ENCODE measurements at places on chromosomes 2 and 18.

- no peak for ATAC-seq
Measured at GRCh38 chr2:55581435-55581834, 36.0 kb downstream of the PPP4R3B start.

GRCh38 chr2:205781244-205781931 is 99.1 kb downstream of the NRP2 start:
- ATAC-seq = no peak

- no peak for ATAC-seq
Measured at GRCh38 chr2:27857417-27858172, 32.6 kb downstream of the RBKS start.

DNA sequence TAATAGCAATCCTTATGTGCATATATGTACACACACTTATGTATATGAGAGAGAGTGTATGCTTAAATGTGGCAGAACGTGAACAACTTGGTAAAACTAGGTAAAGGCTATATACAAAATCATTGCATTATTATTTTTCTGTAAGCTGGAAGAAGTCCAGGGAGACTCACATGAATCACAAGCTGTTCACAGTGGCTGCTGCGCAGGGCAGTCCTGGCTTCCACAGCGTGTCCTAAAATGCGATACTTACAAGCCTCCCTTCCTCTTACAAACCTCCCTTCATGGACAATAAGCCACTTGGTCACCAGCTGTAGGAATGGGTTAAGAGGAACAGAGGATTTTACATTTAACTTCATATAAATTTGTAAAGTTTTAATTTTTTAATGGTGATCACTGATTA is 114.9 kb upstream of the AGAP1 start:
- ATAC-seq = no peak

DNA sequence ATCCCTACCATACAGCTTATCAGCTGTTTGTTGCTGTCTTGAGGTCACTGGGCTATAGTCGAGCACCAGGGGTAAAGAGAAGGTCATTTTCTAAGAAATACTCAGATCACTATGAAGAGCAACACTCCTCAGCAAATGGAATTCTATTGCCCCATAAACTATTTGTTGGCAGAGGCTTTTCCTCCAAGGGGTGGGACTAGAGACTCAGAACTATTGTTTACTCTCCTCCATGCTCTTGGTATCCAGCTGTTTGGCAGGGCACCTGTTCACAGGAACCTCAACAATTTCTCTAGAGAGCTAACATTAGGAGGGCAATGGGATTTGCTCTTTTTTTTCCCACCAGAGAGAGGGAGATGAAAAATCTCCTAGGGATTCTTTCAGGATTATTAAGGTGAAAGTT is 249.1 kb upstream of the SPRED2 start:
- no peak for ATAC-seq

DNA sequence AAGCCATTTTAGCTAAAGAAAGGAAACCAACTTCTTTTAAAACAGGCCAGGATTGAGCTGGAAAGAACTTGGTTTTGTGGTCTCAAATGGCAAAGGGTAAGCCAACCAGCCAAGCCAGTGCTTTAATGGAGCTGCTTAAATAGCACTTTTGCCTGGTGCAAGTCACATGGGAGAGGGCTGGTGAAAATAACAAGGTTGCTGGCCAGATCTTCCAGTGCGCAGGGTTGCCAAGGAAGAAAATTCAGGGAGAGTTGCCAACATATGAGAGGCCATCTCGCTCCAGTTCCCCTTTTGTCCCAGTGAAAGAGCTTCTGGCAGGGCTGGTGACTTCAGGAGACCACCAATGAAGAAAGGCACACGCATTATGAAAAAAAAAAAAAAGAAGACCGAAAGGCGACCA is 57.3 kb downstream of the IRS1 start:
- no peak for ATAC-seq

DNA sequence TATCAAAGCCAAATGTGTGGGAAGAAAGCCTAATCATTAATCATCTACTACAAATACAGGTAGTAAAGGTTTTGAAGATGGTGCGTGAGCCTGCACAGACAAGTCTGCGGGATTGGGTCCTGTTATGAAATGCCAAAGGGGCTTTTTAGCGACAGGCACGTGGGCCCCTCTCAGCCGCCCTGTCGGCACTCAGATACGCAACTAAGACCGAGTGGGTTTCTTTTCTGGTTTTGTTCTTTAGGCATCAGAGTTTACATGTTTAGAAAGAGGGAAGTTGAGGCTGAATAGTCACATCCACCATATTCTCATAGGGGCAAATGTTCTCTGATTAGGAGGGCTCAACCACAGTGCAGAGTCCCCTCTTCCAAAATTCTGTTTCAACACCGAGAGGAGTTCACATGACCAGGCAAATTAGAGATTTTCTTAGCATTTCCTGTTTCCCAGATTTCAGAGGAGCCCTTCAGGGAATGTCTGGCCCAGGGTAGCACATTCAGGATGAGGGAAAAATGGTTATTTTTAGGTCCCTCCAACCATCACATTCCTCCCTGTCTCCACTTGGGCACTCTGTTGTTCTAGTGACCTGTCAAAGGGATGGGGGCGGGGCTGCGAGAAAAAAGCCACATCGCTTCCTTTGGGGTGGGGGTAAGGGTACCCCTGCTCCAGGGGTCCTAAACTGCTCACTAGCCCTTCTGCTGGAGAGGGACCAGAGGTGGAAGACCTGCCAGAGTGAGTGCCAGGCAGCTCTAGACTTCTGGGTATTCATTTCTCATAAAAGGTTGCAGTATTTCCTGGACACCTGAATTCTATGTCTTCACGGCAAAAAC is 159.2 kb downstream of the BCL2 start:
- ATAC-seq = no peak

DNA sequence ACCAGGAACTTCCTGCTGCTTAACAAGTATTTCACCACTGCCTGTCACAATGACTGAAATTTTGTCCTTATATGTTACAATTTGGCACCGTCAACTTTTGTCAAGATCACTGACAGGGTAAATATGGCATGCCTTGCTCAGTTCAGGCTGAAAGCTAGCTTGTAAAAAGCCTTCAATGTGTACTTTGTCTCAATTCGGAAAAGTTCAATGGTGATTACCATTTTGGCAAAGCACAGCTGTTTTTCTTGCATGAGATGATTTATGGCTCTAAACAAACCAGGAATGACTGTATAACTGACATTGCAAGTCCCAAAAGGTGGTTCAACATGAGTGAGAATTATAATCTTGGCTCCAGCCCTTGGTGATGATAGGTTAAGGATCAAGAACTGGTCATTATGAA is 1255.2 kb downstream of the CNTNAP5 start:
- ATAC-seq = no peak

- ATAC-seq = no peak
Measured at GRCh38 chr2:38154395-38154794, 78.4 kb upstream of the CYP1B1 start.

GRCh38 chr2:43831543-43832294 is 6.9 kb downstream of the ABCG5 start:
- peak; percentile 82 for ATAC-seq

DNA sequence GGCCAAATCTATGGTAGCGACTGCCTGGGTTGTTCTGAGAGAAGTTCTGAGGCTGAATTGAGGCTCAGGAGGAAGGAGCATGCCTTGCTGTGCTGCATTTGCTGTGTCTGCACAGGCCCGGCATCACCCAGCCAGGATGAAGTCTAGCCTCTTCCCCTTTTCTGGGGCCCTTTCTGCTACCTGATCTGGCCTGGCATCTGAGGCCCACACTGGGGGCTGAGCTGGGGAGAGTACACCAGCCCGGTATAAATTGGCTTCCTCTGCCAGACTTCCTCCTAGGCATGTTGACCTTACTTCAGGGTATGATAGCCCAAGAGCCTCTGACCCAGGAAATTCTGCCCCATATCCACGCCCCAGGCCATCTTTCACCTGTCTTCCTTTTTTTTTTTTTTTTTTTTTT is 30.0 kb downstream of the MRPL35 start:
- ATAC-seq = no peak

DNA sequence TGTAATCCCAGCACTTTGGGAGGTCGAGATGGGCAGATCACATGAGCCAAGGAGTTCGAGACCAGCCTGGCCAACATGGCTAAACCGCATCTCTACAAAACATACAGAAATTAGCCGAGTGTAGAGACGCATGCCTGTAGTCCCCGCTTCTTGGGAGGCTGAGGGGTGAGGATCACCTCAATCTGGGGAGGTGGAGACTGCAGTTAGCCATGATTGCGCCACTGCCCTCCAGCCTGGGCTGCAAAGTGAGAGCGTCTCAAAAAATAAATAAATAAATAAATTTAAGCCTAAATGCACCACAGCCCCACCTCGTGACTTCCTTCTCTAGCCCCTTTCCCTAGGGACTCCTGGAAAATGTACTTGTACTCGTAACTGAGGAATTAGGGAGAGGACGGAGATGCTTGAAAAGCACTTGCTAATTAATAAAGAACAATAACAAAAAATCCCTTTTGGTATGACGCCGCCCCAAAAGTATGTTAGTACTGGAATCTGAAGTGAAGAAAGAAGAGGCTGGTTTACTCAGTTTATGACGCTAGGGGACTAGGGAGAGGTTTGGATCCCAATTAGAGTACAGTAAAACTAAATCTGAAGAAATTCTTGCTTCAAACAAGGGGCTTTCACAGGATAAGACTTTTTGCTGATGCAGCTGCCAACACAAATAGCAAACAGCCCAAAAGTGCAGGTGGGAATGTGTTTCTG is 887 bp upstream of the ZNF396 start:
- ATAC-seq = no peak

Data from SK-N-SH treated with all-trans-retinoic acid at 6 μM for 48 hours (cell line).